WTC11 (cell line): ENCODE measurements at places on chromosomes 12 and 14. TPM values are rescaled to one million over a fixed set of nuclear protein-coding genes. Genes with fewer than 3 reads are reported as not detected.

DNA sequence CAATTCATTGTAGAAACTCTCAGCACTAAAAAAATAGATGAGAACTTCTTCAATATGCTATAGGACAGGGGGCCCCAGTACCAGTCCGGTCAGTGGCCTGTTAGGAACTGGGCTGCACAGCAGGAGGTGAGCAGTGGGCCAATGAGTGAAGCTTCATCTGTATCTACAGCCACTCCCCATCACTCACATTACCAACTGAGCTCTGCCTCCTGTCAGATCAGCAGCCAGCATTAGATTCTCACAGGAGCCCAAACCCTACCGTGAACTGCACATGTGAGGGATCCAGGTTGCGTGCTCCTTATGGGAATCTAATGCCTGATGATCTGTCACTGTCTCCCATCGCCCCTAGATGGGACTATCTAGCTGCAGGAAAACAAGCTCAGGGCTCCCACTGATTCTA lies 15.7 kb upstream of the ANO2 start:
- DNase-seq = peak; percentile 45
- H3K36me3 ChIP-seq = no peaks in the 10 kb centered on the region
- H3K4me3 ChIP-seq = no peak overlapping the region
- peaks cover 3% of the 10 kb centered on the region; the same call in 1 of the 2 replicates for H3K27me3 ChIP-seq
- H3K4me1 ChIP-seq = peaks cover 33% of the 10 kb centered on the region
- H3K27ac ChIP-seq = no peak overlapping the region

DNA sequence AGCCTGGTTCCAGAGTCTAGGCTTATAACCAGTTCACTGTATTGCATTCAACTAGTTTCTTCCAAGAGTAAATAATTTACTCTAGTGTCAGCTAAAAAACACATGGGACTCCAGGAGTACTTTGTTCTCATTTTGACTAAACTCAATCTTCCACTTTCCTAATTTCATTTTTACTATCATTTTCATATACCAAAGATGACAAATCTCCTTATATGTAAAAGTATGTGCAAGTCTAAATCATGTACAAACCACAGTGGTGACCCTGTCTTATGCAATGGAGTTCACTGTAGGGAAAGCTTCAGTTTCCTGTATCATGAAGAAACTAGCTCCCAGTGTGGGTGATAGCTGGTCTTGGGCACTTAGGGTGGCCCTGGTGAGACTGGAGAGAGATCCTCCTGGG lies 151.6 kb downstream of the HELB start:
- no peaks in the 10 kb centered on the region for H3K27me3 ChIP-seq
- H3K4me1 ChIP-seq = peaks cover 12% of the 10 kb centered on the region
- no peaks in the 10 kb centered on the region for H3K36me3 ChIP-seq
- no peak for DNase-seq

DNA sequence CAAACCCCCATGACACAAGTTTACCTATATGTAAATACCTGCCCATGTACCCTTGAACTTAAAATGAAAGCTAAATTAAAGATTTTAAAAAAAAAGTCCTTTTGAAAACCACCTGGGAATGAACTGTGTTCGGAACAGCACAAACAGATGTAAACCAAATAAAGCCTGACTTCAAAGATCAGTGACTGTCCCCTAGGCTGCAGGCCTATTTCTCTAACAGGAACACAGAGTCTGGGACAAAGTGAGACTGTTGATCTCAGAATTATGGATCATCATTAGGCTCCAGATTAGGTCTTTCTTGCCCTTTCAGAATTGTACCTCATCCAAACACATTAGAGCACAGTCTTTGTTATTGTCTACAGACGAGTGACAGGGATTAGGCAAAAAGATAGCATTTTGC lies 54.6 kb downstream of the PAH start:
- no peak overlapping the region for H3K27ac ChIP-seq
- H3K27me3 ChIP-seq = peaks cover 24% of the 10 kb centered on the region
- no peaks in the 10 kb centered on the region for H3K4me1 ChIP-seq
- peaks cover 6% of the 10 kb centered on the region; the same call in 1 of the 2 replicates for H3K36me3 ChIP-seq
- no peak overlapping the region for H3K4me3 ChIP-seq

GRCh38 chr14:71036433-71036832 lies 129.2 kb downstream of the PCNX1 start:
- peaks cover 60% of the 10 kb centered on the region for H3K36me3 ChIP-seq
- DNase-seq = no peak
- no peaks in the 10 kb centered on the region for H3K27me3 ChIP-seq
- no peak overlapping the region for H3K27ac ChIP-seq
- no peak overlapping the region for H3K4me3 ChIP-seq

- H3K4me1 ChIP-seq = no peaks in the 10 kb centered on the region
- no peak overlapping the region for H3K4me3 ChIP-seq
- H3K27me3 ChIP-seq = no peaks in the 10 kb centered on the region
- peak; percentile 45 for DNase-seq
These were observed 35.7 kb downstream of the MRPL42 start for GRCh38 chr12:93502802-93503623.

- no peaks in the 10 kb centered on the region for H3K36me3 ChIP-seq
- peaks cover 65% of the 10 kb centered on the region for H3K4me1 ChIP-seq
- DNase-seq = no peak
- no peak overlapping the region for H3K4me3 ChIP-seq
These were observed 231.6 kb downstream of the CACNA1C start for GRCh38 chr12:2284321-2284813.

DNA sequence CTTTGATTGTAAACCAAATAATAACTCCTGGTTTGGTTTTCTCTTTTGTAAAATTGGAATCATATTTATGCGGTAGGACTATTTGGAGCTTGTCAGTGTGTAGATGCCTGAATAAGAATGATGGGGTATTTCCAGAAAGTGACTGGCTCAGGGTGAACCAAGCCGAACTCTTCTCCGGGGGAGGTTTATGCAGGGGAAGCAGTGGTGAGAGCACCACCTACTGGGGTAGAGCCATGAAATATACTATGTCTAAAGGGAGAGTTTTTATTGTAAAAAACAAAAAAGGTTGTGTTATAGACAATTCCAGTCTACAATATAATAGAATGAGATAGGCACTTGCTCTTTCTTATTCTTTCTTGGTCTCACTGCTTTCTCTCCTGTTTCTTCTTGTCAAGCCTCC lies 222.9 kb upstream of the SLC16A7 start:
- H3K4me1 ChIP-seq = peaks cover 24% of the 10 kb centered on the region
- peak; percentile 44 for DNase-seq
- H3K36me3 ChIP-seq = no peaks in the 10 kb centered on the region
- H3K27ac ChIP-seq = no peak overlapping the region

DNA sequence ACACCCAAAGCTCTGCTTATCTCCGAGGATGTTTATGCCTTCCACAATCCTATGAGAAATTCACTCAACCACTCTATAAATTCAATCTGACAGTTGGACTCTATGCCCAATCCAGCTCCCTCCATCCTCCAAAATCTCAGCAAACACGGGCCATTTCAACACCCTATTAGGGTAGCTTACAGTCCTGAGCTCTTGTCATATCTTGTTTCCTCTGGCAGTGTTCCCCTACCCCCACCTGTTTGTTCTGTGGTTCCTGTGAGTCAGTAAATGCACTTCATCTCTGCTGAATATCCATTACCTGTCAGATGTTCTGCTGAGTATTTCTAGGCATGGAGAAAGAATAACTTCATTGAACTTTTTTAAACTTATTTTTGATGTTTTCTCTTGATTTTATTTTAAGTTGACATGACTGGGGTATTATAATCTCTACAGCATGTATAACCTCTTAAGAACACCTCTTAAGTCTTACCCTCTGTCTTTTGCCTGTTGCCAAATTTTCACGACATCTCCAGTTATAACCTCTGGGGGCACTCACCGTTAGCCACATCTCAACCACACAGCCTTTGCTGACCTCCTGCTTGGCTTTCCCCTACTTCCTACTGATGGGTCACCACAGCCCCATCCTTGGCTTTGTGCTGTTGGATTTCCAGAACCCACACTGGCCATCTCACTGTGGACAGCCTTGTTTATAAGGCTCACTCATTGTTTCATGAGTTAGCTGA lies 317.0 kb upstream of the TMPO start:
- peaks cover 4% of the 10 kb centered on the region for H3K36me3 ChIP-seq
- no peaks in the 10 kb centered on the region; the same call in 1 of the 2 replicates for H3K27me3 ChIP-seq
- DNase-seq = no peak
- H3K4me3 ChIP-seq = no peak overlapping the region
- H3K4me1 ChIP-seq = peaks cover 19% of the 10 kb centered on the region

DNA sequence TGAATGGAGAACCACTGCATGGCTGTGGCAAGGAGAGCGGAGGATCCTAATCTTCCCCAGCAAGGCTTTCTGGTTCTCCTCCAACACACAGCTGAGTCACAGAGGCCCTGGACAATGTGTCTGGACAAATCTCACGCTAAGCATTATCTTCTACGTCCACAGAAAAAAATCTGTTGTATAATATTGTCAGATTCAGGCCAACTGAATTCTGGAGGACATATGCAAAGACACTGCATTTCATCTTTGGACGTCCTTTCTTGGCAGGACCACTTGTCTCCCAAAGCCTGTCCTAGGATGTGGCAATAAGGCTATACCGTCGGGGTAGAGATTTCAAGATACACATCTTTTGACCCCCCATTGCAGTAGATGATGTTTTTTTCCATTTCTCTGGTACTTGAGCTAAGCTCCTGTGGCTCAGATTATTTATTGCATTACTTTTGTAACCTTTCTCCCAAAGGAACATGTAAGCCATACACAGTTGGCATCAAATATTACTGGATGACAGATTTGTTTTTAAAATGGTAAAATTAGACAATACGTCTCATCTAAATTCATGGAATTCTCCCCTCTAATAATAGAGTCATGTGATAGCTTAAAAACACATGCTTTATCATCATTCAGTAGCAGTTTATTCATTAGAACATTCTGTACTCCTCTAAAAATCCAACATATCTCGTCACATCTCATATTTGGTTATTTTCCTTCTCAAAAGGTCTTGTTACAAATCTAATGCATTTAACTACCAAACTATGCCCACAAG lies 19.4 kb downstream of the LMO3 start:
- peaks cover 9% of the 10 kb centered on the region for H3K4me1 ChIP-seq
- H3K27ac ChIP-seq = no peak overlapping the region
- DNase-seq = no peak
- peaks cover 7% of the 10 kb centered on the region for H3K36me3 ChIP-seq
- H3K27me3 ChIP-seq = no peaks in the 10 kb centered on the region

The P2RX2 gene
- total RNA-seq = 1.6 to 2.6 TPM (median 2.1 TPM) in 3 replicates

The GUCY2C gene
- 3.4 to 4.3 TPM (median 3.9 TPM) in 3 replicates for total RNA-seq

The ANAPC5 gene
- 98.5 to 116 TPM (median 104 TPM) in 3 replicates for total RNA-seq

- no peak for DNase-seq
- H3K4me3 ChIP-seq = no peak overlapping the region
- peaks cover 3% of the 10 kb centered on the region for H3K36me3 ChIP-seq
- H3K4me1 ChIP-seq = peaks cover 4% of the 10 kb centered on the region; the same call in 1 of the 2 replicates
- H3K27ac ChIP-seq = no peak overlapping the region
- H3K27me3 ChIP-seq = no peaks in the 10 kb centered on the region
These were observed 180.2 kb downstream of the EPS8 start for GRCh38 chr12:15608941-15609340.

DNA sequence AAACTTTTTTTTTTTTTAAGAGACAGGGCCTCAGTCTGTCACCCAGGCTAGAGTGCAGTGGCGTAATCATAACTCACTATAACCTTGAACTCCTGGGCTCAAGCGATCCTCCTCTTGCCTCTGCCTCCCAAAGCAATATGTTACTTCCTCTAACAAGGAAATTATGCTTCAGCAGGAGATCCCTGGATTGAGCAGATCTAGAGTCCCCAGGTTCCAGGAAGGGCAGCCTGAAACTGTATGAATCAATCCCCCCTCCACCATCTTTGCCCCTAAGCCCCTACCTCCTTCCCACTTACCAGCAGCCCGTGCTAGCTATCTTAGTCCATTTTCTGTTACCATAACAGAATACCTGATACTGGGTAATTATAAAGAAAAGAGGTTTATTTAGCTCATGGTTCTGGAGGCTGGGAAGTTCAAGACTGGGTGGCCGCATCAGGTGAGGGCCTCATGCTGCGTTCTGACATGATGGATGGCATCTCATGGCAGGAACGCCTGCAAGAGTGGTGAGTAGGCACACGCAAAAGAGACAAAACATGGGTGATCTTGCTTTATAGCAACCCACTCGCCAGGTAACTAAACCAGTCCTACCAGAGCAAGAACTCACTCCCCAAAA lies 5.0 kb downstream of the TAMALIN start:
- peaks cover 34% of the 10 kb centered on the region for H3K4me1 ChIP-seq
- peaks cover 68% of the 10 kb centered on the region for H3K27me3 ChIP-seq
- peaks cover 5% of the 10 kb centered on the region; the same call in 1 of the 2 replicates for H3K36me3 ChIP-seq
- H3K4me3 ChIP-seq = no peak overlapping the region
- DNase-seq = no peak

The KRT72 gene
- total RNA-seq = 0.11 TPM in 1 of 3 replicates, not detected in the others

The KLRC3 gene
- total RNA-seq = not detected in 3 replicates

GRCh38 chr12:64446295-64446694 lies 5.6 kb upstream of the TBK1 start:
- H3K4me3 ChIP-seq = no peak overlapping the region
- H3K27ac ChIP-seq = no peak overlapping the region
- H3K27me3 ChIP-seq = no peaks in the 10 kb centered on the region
- H3K36me3 ChIP-seq = peaks cover 54% of the 10 kb centered on the region
- DNase-seq = no peak
- H3K4me1 ChIP-seq = peaks cover 12% of the 10 kb centered on the region

- peaks cover 24% of the 10 kb centered on the region for H3K36me3 ChIP-seq
- DNase-seq = no peak
- peaks cover 2% of the 10 kb centered on the region; the same call in 1 of the 2 replicates for H3K4me1 ChIP-seq
- no peak overlapping the region for H3K27ac ChIP-seq
- no peaks in the 10 kb centered on the region for H3K27me3 ChIP-seq
- H3K4me3 ChIP-seq = no peak overlapping the region
These were observed 43.9 kb downstream of the TMTC3 start for GRCh38 chr12:88185988-88186387.

DNA sequence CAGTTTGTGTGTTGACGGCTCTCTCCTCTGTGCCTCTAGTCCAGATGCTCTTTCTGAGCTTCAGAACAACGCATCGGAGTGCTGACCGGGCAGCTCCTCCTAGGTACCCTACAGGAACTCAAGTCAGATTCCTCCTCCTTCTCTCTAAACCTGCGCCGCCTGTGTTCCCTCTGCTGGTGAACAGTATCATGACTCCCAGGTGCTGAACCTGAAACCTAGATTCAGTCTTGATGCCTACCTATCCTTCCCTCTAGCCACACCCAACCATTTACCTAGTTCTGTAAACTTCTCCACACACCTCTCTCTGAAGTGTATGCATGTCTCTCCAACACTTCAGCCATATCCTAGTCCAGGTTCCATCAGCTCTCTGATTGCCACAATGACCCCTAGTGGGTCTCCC lies 112.7 kb downstream of the EFCAB11 start:
- no peak overlapping the region for H3K27ac ChIP-seq

- peaks cover 15% of the 10 kb centered on the region for H3K4me1 ChIP-seq
- peaks cover 3% of the 10 kb centered on the region; the same call in 1 of the 2 replicates for H3K27me3 ChIP-seq
- no peaks in the 10 kb centered on the region for H3K36me3 ChIP-seq
- no peak overlapping the region for H3K27ac ChIP-seq
These were observed 1.9 kb downstream of the RNASE7 start for GRCh38 chr14:21043974-21044618.

GRCh38 chr12:52980096-52980649 lies 26.1 kb upstream of the EIF4B start:
- no peak overlapping the region for H3K27ac ChIP-seq
- H3K4me1 ChIP-seq = peaks cover 13% of the 10 kb centered on the region
- no peaks in the 10 kb centered on the region; the same call in 1 of the 2 replicates for H3K27me3 ChIP-seq
- no peak for DNase-seq
- no peaks in the 10 kb centered on the region for H3K36me3 ChIP-seq
- no peak overlapping the region for H3K4me3 ChIP-seq

- no peaks in the 10 kb centered on the region for H3K4me1 ChIP-seq
- no peaks in the 10 kb centered on the region for H3K36me3 ChIP-seq
- DNase-seq = no peak
- no peak overlapping the region for H3K27ac ChIP-seq
These were observed 239.2 kb upstream of the RMST start for GRCh38 chr12:97223419-97223818.

The GPR162 gene
- 7.3 to 9.3 TPM (median 8.2 TPM) in 3 replicates for total RNA-seq
